ENCODE measurements at places on chromosomes 7 and 10. TPM values are rescaled to one million over a fixed set of nuclear protein-coding genes. Genes with fewer than 3 reads are reported as not detected.

FAM25A gene
- not detected for total RNA-seq

GRCh38 chr10:114477285-114477684 lies 73.0 kb upstream of the AFAP1L2 start:
- no peak for DNase-seq

TUBAL3 gene
- not detected for total RNA-seq

DNA sequence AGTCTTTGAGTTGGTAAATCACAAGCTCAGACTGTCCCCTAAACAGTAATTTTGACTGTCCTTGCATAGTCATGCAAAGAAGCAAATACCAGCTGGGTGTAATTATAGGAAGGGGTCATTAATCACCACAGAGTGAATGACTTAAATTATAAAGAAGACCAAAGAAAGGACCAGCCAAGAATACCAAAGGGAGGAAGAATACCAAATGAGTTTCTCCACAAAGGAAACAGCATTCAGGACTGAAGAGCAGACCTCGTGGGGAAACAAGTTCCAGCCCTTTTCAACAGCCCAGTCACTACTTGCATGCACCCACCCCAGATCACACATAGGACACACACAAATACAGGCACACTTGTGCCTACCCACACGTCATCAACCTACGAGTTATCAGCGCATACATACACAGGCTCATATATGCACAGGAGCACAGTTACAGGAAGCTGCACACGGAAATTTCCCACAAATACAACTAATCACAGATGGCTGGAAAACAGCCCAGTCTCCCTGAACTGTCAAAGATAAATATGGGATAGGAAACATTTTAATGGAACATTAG lies 77.6 kb downstream of the DENND2A start:
- DNase-seq: peak; percentile 44

TMEM140 gene
- 59.7 TPM for total RNA-seq

SPDYE6 gene
- not detected for total RNA-seq

- DNase-seq: no peak
Observed at GRCh38 chr10:91335147-91335546, 75.0 kb upstream of the HECTD2 start.

DNA sequence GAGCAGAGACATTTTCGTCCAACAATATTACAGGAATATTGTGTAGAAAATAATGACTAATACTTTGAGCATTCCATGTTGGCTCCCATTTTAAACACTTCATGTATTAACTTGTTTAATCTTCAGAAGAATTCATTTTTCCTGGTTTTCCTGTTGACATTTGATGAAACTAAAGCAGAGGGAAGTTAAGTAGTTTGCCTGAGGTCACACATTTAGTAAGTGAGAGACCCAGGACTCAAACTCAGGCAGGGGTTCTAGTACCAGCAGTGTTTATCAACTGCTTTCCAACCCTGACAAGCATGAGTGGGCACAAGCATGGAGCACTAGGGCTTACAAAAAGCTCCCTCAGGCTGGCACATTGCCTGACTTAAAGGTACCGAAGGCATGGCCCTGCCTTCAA lies 719.1 kb downstream of the AUTS2 start:
- no peak for DNase-seq

GRCh38 chr10:98910546-98910945 lies 325.1 kb downstream of the HPSE2 start:
- no peak for DNase-seq

DNA sequence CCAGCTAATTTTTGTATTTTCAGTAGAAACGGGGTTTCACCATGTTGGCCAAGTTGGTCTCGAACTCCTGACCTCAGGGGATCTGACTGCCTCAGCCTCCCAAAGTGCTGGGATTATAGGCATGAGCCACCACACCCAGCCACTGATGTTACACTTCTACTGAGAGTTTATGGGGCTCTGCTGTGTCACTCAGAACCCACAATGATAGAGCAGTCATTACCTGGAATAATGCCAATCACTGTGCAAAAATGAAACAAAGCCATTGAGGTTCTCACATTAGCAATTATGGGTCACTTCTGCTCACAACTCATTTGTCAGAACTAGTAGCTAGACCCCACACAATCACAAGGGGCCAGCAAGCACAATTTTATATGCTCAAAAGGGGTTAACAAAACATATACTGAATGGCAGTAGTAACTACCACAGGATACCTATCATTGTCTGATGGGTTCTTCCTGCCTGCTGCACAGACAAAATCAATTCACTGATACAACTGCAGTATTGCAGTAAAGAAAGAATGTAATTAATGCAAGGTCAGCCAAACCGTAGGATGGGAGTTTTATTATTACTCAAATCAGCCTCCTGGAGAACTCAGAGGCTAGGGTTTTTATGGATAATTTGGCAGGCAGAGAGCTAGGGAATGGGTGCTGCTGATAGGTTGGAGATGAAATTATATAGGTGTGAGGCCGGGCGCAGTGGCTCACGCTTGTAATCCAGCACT lies 72.1 kb upstream of the TRIM24 start:
- peak; percentile 7 for DNase-seq

SPDYE1 gene
- total RNA-seq: not detected

DNA sequence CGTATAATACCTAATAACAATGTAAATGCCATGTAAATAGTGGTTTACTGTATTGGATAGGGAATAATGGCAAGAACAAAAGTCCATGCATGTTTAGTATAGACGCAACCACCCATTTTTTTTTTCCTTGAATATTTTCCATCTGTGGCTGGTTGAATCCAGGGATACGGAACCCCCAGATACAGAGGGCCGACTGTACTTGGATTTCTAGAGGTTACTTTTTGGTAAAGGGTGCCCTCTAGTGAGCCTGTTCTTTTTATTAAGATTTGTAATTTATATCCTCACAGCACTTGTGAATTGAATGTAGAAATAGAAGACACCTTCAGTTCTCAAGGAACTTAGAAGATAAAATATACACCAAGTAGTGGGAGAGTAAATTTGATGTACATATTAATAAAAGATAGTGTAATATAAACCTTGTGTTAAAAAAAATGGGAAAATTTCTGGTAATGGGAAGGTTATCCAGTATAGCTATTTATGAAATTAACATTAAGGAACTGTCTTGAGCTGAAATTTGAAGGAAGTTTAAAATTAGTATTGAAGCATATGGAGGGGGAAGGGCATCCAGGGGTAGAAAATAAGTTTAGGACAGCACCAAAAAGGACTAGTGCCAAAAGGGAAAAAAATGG lies 32.0 kb downstream of the EXOC6 start:
- DNase-seq: peak; percentile 75

GRCh38 chr7:48637382-48637781 lies 287.0 kb upstream of the CDC14C start:
- no peak for DNase-seq

- peak; percentile 17 for DNase-seq
Observed at GRCh38 chr7:129401967-129402860, 32.0 kb upstream of the STRIP2 start.

GRCh38 chr10:103833731-103834365 lies 21.5 kb downstream of the SH3PXD2A start:
- peak; percentile 43 for DNase-seq

TRDMT1 gene
- total RNA-seq: 3.8 TPM

PHYHIPL gene
- not detected for total RNA-seq

VSTM4 gene
- total RNA-seq: 0.22 TPM

- DNase-seq: no peak
Observed at GRCh38 chr10:38600146-38600545, 506.0 kb downstream of the ZNF37A start.

DNA sequence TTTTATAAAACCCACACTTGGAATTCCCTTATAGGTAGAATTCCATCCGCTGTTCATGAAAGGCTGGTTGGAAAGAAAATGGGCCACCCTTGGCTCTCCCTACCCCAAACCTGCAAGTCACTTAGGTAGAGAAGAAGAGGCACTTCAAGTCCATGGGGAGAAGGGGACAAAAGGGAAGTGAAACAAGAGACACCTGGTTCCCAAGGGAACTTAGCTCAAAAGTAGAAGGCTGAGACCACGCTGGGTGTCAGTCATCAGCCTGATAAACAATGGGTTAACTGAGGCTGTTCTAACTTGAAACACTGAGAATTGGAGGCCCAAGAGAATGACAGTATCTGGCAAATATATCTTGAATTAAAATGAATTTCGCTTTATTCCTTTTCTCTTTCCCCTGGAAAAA lies 330.8 kb upstream of the NFE2L3 start:
- DNase-seq: no peak

- peak; percentile 17 for DNase-seq
Observed at GRCh38 chr7:66522518-66522917, 106.2 kb upstream of the KCTD7 start.

DDX56 gene
- total RNA-seq: 37.0 TPM

ASIC3 gene
- total RNA-seq: under 0.01 TPM

MEST gene
- total RNA-seq: 1.1 TPM

UNC5B gene
- 10.9 TPM for total RNA-seq

FXYD4 gene
- total RNA-seq: not detected

- peak; percentile 26 for DNase-seq
Observed at GRCh38 chr7:135757719-135758411, 9.3 kb upstream of the FAM180A start.

TMEM243 gene
- total RNA-seq: 4.2 TPM

DNA sequence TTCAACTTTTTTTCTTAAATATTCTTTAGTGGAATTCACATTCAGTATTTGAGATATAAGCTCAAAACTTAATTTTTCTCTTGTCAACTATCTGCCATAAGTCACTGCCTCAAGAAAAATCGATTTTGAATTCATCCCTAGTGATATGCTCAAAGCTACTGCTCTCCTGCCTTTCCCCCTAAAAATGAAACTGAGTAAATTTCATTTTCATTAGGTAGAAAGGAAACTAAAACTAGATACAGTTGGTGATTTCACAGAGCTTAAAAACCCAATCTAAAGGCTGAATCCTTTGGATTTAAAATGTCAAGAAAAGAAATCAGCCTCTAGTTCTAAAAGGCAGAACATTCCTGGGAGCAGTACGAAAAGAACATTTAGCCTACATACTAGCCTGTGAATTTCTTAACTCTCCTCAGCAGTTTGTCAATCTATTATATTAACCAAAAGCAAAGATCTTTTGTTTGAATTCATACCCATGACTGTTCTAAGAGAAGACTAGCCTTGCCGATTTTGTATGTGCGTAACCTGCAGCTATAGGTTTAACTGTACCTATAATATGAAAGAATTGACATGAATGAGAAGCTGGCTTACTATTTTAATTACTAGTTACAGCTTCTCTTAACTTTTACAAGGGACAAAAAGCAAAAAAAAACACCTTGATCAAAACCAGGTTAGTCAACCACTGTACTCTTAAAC lies 4.9 kb upstream of the FAM53B start:
- DNase-seq: no peak

GRCh38 chr7:90879924-90880323 lies 283.8 kb downstream of the CDK14 start:
- DNase-seq: no peak

DYNC1I1 gene
- 3.9 TPM for total RNA-seq

- no peak for DNase-seq
Observed at GRCh38 chr7:69276011-69276729, 322.1 kb upstream of the AUTS2 start.

GRCh38 chr7:17408245-17408903 lies 109.9 kb downstream of the AHR start:
- peak; percentile 93 for DNase-seq

DNA sequence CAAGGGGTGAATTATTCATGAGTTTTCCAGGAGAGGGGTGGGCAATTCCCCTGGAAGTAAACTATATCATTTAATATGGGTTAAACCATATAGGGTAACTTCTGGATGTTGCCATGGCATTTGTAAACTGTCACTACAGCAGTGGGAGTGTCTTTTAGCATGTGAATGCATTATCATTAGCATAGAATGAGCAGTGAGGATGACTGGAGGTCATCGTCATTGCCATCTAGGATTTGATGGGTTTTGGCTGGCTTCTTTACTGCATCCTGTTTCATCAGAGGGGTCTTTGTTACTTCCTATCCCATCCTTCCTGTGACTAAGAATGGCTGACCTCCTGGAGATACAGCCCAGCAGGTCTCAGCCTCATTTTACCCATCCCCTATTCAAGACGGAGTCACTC lies 139.5 kb upstream of the PRKCQ start:
- no peak for DNase-seq

DNA sequence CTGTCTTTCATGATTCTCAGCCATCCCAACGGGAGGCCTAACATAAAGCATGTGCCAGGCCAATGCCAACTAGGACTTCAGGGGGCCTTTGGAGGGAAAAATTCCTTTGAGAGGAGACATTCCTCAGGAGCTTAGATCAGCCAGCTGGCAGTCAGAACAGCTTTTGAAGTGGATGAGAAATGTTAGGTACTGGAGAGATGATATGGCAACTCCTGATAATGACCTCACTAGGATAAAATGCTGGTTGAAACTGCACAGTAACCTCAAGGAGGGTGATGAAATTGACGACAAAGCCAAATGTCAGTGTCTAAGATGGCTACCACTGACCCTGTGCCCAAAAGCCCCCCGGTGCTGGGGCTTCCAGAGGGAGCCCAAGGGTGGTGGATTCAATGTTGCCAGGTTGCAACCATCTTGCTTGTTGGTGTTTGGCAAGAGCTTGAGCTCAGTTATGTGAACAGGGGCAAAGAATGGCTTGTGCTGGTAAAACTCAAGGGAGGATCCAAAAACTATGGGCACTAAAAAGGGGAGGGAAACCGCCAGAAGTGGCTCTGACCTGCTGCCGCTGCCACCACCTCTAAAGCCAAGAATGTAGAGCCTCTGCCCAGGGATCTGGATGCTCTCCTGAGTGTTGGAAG lies 121.2 kb downstream of the UBE2H start:
- no peak for DNase-seq

GRCh38 chr10:107091126-107091525 lies 73.4 kb downstream of the SORCS1 start:
- no peak for DNase-seq

GRCh38 chr10:22420787-22421517 lies 75.7 kb downstream of the SPAG6 start:
- DNase-seq: peak; percentile 50

NEUROG3 gene
- total RNA-seq: not detected

EMX2 gene
- not detected for total RNA-seq

ACSL5 gene
- total RNA-seq: 56.2 TPM

- DNase-seq: no peak
Observed at GRCh38 chr10:126342680-126343079, 45.6 kb downstream of the ADAM12 start.

DNA sequence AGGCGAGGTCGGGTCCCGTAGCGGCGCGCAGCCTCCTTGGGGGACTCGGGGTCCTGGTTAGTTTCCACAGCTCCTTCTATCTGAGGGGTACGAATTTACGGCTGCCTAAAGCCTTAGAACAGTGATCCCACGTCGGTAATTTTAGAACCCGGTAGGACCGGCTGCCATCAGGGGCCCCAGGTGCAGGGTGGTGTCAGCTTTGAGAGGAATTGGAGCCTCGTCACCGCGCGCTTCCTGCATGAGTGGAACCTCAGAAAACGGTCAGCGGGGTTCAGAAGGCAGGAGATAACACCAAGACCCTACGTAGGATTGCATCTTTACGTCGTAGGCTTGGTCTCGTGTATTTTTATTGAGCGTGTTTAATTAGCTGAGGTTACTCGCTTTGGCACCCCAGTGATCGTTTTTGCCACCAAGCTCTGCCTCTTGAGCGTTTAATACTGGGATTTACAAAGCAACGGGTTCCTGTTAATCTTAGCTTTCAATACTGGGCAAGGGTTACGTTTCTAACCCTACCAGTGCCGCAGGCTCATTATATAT lies 443 bp downstream of the RNF32 start:
- DNase-seq: peak; percentile 35

All from lung microvascular endothelial cell (primary cell).